ENCODE measurements at places on chromosomes 12 and 14.

- DNase-seq, result no peak
Observed at GRCh38 chr12:115155665-115156645, 472.0 kb upstream of the TBX3 start.

- DNase-seq, result peak; percentile 54
Observed at GRCh38 chr12:64890873-64891468, 66.5 kb downstream of the TBC1D30 start.

- DNase-seq, result no peak
Observed at GRCh38 chr12:3717283-3717898, 35.5 kb downstream of the CRACR2A start.

DNA sequence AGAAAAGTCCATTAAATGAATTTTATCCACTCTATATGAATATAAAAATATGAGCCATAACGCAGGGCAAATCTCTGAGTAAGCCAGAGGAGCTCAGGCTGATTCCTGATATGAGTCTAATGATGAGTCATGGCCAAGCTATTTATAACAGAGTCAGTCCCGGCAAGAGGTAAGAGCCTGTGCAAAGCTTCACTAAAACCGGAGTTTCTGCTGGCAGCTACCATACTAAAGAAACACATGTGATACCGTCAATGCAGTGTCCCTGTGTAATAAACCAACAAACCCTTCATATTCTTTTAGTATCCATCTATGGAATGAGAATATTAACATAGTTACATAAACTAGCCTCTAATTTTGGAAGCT lies 319.4 kb downstream of the KCNC2 start:
- DNase-seq, result no peak

- no peak for DNase-seq
Observed at GRCh38 chr12:53166837-53167236, 13.7 kb upstream of the ZNF740 start.

DNA sequence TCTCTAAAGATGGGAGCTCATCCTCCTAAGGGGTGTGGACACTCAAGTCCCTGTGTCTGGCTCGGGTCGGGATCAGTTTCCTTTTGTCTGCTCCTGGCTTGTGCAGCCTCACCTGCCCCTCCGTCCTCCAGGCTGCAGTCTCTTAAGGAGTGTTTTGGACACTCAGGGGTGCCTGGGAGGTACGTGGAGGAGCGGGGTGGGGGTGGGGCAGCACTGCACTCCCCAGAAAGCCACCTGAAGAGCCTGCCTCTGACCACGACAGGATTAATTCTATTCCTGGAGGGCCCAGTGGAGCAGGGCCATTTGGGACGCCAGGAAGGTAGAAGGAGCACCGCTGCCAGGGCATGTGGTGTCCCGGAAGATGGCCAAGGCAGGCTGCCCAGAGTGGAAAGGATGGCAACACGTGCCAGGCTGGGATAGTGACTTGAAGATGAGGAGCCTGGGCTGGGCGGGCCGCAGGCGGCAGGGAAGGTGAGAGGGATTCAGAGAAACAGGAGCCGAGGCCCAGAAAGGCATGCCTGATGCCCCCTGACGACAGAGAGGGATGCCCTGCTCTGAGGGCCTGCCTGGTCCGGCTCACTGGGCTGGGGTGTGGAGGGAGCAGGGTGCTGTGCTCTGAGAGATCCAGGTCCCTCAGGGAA lies 14.8 kb upstream of the LRTM2 start:
- DNase-seq, result no peak
